ENCODE measurements at places on chromosomes 11 and 22.

GRCh38 chr11:66318600-66318970 lies 1.7 kb upstream of the CD248 start:
- DNase-seq, result no peak

DNA sequence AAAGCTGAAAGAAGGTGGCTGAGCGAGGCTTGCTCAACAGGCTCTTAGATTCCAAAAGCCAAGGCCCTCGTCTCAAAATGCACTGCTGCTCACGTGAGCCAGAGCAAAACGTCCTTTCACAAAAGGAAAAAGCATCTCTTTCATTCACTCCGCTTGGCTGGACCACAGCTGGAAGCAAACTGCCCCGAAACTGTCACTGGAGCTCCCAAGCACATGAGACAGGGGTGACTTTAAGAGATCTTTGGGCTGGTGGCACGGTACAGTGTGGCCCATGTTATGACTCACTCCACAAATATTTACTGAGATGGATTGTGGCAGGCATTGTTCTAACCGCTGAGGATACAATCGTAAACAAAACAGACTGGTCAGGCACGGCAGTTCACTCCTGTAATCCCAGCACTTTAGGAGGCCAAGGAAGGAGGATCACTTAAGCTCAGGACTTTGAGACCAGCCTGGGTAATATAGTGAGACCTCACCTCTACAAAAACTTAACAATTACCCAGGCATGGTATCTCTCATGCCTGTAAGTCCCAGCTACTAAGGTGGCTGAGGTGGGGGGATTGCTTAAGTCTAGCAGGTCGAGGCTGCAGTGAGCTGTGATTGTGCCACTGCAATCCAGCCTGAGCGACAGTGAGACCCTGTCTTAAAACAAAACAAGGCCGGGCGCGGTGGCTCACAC lies 3.6 kb downstream of the PLA2G6 start:
- DNase-seq, result peak; percentile 55

DNA sequence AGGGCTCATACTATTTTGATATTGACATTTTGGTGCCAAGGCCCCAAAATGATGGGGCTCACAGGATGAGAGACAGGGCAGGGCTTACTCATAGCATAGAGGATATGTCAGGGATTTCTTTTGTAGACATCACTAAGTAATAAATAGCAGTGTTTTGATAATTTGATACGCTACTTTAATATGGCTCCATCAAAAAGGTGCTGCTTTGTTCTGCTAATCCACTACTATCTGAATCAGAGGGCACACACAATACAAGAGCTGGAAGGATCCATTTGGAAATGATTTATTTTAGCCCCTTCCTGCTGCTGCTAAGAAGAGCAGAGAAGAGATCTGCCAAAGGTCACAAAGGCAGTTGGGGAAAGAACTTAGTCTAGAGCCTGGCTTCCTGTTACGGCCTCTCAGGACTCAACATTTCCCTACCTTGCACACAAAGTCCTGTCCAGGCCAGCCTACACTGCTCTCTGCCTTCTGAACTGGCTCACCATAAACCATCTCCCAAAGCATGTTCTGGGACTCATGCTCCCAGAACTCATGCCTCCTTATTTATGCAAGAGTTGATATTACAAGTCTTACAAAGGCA lies 261.3 kb upstream of the ARHGAP20 start:
- no peak for DNase-seq

- no peak for DNase-seq
Observed at GRCh38 chr11:64608636-64609035, 17.6 kb downstream of the SLC22A12 start.

DNA sequence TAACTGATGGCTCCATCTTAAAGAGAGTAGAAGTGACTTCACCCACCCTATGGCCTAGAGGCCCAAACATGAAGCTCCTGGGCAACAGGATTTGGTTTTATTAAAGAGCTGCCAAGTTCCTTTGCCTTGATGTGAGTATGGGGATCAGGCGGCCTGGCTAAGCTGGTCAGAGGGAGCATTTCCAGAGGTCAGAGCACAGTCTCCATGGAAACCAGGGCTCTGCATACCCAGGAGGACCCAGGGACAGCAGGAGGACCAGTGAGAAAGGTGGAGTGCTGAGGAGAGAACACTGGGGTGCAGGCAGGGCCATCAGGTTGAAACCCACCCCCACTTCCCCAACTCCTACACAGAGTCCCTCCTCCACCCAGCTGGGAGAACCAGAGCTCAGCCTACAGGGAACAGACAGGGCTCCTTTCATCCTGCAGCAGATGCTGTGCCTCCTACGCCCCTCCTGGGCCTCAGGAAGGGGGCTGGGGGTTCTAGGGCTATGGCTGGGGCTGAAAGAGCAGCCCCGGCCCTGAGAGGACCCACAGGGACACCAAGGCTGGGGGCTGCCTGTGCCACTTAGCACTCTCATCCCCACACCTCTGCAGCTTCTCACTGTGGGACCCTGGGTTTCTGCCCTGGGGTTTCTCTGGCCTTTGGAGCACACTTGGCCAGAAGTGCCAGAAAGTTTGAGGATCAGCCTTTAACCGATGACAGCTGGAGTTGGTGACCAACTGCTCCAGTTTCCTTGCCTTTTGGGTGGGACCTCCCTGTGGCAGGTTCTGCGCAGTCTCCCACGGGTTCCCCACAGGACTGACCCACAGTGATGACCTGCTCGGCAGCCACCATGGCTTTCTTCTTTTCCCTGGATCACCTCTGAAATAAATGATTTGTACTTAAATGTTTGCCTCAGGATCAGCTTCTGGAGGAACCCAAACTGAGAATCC lies 13.8 kb upstream of the P2RY6 start:
- no peak for DNase-seq

GRCh38 chr11:66844496-66845142 lies 1.4 kb downstream of the RCE1 start:
- DNase-seq, result no peak

DNA sequence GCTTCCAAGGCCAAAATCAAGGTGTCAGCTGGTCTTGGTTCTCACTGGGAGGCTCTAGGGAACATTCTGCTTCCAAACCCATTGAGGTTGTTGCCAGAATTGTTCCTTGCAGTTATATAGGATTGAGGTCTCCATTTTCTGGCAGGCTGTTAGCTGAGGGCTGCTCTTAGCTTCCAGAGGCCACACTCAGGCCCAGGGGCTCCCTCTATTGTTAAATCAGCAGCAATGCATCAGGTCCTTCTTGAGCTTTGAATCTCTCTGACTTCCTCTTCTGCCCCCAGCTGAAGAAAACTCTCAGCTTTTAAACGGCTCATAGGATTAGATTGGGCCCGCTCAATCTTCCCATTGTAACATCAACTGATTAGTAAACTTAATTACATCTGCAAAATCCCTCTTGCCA lies 39.3 kb upstream of the BSX start:
- DNase-seq, result no peak

- DNase-seq, result peak; percentile 96
Observed at GRCh38 chr11:70913715-70914231, 338.6 kb downstream of the SHANK2 start.

DNA sequence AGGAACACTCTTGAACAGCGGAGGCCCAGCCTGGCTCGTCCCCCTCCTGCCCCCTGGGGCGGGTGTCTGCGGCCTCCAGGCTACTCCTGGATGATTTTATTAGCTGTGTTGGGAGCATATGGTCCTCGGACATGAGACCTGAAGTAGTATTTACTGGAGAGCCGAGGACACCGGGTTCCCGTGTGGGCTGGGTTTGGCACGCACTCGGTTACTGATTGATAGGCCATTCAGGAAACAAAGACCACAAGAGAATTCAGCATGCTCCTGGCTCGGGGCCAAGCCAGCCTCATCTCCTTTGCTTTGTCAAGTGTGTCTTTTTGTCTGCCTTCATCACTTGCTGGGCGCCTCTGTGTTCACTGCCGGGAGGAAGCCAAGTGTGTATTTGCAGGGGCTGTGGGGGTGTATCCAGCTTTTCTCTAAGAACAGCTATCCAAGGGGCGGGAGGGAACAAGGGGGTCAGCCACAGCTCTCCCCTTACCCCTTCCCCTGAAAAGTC lies 9.7 kb downstream of the FXYD2 start:
- peak; percentile 91 for DNase-seq

DNA sequence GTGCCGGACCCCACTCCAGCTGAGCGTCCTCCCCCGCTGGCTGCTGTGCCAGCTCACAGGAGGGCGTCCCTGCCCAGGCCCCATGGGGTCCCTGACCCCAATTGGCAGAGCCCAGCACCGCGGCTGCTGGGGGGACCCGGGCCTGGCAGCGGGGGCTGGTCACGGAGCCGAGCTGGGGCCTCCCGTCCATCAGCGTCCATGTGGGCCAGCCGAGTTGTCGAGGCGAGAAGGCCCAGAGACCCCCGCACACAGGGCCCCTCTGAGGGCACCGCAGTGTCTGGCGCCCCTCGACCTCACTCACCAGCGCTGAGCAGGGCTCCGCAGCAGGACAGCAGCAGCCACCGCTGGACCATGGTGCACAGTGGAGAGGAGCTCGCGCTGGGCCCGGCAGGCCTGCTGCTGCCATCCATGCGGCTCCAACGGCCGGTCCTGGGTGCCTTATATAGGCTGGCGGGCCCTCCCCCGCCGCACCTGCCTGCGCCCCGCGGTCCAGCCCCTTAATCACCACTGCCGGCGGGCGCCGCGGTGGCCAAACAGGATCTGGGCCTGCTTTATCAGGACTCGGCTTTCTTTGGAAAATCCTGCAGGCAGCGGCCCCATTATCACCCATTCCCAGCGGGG lies at the start of gene MUC6:
TSS of gene MUC6 (minus strand) at position 416 of the 621 bp plus-strand sequence. CDS start at position 353, 63 bp downstream.
- DNase-seq, result no peak

DNA sequence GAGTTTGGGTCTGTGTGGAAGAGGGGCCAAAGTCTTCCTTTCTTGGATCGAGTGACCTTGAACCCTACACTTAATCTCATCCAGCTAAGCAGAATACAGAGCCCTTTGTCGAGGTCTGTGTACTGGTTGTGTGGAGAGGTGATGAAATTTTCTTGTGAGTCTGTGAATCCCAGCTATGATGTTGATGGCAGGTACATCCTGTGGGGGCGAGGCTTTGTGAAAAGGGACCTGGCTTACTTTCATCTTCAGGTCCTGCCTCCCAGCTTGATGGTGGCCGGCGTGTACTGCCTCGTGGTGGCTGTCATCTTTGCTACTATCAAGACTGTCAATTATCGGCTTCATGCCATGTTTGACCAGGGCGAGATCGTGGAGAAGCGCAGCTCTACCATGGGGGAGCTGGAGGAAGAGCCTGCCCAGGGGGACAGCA lies 1.0 kb downstream of the PCNX3 start:
- DNase-seq, result no peak

DNA sequence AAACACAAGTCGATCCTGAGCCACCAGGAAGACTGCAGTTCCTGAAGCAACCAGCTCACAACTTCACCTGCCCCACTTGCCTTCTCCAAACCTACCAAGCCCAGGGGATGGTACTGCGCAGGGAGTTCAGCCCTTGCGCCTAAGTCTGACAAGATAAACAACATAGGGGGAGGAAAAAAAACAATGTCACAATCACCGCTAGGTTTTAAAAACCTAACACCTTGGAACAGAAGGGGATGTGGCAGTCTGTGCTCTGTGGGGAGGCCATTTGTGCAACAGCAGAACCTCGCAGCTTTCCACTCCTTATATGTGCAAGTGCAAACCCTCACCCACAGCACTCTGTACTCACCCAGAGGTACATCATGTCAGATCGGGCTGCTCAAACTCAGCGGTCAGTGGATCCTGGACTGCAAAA lies 134.2 kb downstream of the RBFOX2 start:
- no peak for DNase-seq

DNA sequence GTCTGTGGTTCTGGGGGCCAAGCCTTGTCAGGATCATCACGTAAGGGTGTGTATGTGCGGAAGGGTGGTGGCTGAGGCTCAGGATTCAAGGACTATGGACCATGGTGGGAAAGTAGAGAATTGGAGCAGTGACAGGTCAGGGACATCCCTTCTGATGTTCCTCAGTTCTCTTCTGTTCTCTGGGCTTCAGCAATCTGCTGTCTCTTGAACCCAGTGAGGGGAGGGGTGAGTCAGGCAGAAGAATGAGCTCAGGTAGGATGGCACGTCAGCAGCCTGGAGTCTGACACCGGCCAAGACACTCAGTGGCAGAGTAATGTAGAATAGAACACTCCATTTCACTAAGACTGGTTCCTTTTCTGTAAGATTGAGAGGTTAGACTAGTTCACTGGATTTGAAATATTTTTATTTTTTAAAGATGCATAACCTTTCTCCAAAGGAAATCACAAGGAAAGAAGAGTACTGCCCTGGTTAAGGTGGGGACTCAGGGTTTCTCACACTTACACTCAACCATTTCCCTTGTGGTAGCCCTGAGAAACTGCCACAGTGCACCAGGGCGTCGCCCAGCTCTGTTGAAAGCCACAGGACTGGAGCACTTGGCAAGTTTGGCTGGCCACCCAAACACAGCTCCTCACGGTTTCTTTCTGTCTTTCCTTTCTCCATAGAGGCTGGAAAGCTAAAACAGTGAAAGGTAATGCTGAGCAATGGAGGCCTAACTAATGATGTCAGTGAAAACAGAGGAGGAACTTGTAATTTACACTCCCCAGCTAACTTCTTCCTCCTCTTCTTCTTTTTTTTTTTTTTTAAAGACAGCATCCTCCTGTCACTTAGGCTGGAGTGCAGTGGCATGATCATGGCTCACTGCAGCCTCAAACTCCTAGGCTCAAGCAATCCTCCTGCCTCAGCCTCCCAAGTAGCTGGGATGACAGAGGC lies 23.1 kb upstream of the MICAL2 start:
- DNase-seq, result no peak

DNA sequence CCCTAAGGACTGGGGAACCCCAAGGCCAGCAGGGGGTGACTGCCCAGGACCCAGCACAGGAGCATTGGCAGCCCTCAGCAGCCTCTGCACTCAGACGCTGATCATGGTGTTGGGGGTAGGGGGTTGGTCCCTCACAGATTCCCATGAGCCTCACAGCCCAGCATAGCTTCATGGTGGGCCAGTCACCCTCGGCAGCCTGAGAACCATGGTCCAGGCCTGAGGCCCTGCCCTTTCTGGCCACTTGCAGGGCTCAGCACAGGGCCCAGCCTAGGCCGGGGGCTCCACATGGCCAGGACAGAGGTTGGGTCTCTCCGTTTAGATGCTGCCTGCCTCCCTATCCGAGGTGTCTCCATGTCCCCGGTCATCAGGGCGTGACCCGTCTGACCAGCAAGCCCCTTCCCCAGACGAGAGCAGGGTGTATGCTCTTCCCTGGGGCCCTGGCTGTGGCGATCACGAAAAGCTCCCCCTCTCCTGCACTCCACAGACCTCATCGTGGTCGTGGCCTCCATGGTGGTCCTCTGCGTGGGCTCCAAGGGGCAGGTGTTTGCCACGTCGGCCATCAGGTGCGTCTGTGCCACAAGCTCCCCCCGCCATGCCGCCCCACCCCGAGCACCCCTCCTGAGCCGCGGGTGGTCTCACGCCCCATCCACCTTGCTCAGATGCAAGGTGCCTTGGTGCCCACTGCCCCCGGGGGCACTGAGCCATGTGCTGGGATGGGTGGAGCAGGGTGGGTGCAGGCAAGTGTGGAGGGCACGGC lies 126.2 kb downstream of the KCNQ1 start:
- no peak for DNase-seq

- no peak for DNase-seq
Observed at GRCh38 chr22:17783312-17783711, 9.0 kb upstream of the BID start.

GRCh38 chr11:88151709-88152265 lies 23.5 kb downstream of the RAB38 start:
- no peak for DNase-seq

Data from NCI-H510A treated with DMSO at 0.1 percent for 48 hours (cell line).